Stimulated activated CD8-positive, alpha-beta memory T cell treated with anti-CD3 and anti-CD28 coated beads, Interleukin-4, amount 100 ng/mL, for 48 hours (primary cell): ENCODE measurements at places on chromosomes 6 and 20.
A peak's percentile ranks its signal among the peaks of the same experiment; 100 is the strongest.

- no peak for DNase-seq
Observed at GRCh38 chr20:56634735-56635385, 5.8 kb downstream of the TFAP2C start.

GRCh38 chr20:64053841-64054661 is 4.6 kb upstream of the SOX18 start:
- DNase-seq, result no peak

GRCh38 chr6:47019941-47020340 is 22.2 kb downstream of the ADGRF1 start:
- DNase-seq, result no peak

GRCh38 chr6:91181416-91181815 is 594.5 kb upstream of the MAP3K7 start:
- DNase-seq, result no peak

DNA sequence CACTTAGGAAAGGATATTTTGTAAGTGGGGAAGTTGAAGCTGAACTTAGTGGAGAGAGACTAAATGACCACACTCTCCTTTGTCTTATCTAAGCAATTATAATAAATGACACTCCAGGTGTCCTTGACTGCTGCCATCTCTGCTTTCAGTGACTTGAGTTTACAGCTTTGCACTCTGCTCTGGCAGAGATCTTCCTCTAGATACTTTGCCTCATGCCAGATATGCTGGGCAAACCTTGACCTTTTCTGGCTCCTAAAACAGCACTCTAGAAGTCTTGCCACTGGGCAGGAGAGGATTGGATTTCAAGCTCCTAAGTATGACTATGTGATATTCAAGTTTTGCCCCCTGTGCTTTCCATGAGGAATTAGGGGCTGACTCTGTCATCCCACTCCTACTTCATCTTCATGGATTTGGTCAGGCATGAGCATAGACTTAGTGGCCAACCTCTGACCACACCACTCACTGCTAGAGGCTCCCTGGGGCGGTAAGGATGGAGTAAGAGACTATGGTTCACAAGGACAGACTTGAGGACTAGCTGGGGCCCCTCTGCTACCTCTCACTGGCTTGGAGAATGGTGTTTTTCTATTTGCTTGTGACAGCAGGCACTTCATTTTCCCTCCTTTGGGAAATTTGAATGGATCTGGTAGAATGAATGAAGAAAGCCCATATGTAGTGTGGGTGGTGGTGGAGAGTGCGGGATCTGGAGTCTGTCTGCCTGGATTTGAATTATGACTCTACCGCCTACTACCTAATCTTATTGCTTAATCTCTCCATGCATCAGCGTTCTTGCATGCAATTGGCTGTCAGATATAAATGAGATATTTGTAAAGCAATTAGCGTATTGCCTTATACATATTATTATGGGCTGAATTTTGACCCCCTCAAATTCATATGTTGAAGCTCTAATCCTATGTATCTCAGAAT is 191.4 kb downstream of the REV3L start:
- DNase-seq, result no peak

DNA sequence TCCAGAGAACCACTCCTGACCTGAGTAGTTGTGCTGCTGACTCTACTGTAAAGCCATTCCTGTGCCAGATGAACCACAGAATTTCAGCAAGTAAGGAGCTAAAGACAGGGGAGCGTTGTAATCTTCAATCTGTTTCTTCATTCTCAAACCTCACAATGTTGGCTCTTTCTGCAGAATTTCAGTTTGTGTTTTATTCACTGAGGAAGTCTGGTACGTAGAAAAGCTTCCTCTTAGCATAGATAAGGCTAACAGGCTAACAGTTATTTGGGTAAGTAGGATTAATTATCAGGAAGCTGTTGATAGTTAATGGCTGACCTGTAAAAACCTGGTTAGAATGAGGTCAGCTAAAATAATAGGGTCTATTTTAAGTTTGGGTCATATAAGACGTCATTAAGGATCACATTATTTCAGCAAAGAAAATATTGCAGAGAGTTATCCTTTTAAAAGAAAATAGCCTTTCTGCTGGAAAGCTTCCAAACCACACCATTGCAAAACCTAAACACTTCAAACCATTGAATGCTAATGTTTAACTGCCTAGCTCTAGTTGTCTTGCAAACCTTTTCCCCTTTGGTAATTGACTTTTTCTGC is 14.1 kb upstream of the TENT5A start:
- DNase-seq, result no peak

DNA sequence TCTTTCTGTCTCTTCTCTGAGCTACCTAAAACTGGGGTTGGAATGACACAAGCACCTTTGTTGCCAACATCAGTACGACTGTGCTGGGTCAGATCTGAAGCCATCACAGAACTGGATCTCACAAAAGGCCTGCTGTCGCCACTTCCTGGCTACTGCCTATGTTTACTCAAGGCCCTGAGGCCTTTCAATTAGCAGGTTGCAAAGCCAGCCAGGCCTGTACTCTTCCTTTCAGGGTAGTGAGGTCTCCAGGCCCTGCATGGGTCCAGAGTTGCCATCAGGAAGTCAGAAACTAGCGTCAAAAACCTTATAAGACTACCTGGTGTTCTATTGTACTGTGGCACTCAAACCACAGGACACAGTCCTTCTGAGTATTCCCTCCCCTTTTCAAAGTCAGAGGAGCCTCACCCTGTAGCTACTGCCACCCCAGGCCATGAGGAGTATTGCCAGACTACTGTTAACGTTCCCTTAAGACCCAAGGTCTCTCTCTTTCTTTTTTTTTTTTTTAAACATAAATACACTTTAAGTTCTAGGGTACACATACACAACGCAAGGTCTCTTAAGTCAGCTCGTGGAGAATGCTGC is 937.4 kb upstream of the GJE1 start:
- DNase-seq, result no peak

- DNase-seq, result no peak
Observed at GRCh38 chr6:52661551-52661950, 9.4 kb upstream of the TMEM14A start.

- peak; percentile 49 for DNase-seq
Observed at GRCh38 chr6:130020073-130020906, 1.9 kb downstream of the L3MBTL3 start.

GRCh38 chr6:34055223-34055933 is 90.5 kb downstream of the GRM4 start:
- peak; percentile 82 for DNase-seq

GRCh38 chr20:21570285-21570992 is 56.6 kb upstream of the NKX2-2 start:
- DNase-seq, result no peak

DNA sequence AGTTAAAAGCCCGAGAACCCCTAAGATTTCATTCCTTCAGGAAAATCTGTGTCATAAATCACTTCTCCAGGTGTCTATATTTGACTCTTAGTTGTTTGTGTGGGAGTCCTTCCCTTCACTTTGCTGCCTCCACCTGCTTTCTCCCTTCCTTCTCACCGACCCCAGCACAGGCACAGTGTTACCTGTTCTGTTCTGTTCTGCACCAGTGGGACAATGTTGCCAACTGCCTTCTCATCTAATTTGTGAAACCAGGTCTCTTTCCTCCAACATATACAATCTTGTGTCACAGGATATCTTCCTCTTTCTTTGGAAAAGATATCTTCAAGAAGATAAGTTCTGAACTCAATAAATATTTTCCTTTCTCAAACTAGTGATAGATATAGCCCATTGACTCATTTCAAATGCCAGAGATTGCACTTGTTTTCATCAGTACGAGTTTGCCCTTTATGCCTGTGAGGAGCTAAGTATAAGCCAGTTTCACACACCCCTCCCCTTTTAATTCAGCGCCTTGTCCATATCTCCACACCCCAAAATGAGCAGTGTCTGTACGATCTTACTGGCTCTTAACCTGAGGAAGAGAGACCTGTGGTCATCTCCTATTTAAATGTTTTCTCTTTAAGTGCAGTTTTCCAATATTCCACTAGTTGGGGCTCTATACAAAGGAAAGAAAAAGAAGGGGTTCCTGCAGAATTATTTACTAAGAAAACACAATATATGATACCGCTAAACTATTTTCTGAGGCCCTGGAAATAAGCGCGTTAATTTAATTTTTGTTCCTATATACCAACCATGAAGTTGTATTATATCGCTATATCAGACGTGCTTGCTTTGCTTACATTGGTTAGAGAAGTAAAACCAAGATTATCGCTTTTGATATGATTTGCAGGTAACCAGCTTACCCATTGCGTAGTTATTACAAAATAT is 81.6 kb upstream of the PREP start:
- DNase-seq, result no peak

- no peak for DNase-seq
Observed at GRCh38 chr20:61930776-61931475, 134.8 kb downstream of the TAF4 start.

- DNase-seq, result no peak
Observed at GRCh38 chr6:159126590-159126989, 42.6 kb upstream of the FNDC1 start.

DNA sequence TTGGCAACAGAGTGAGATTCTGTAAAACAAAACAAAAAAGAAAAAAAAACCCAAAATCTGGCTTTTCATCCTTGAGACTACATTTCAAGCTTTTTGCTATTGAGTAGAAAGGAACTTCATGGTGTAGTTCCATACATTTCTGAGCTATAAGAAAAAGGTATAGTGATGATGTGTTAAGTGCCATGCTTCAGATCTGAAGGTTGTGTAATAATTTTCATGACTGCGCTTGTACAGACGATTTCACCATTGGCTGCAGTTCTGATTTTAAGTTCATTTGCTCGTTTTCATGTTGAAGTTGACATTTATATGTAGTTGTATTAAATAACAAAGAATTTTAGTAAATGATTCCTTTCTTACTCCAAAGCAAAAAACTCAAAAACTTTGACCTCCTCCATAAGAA is 247.6 kb downstream of the ARID1B start:
- DNase-seq, result no peak

DNA sequence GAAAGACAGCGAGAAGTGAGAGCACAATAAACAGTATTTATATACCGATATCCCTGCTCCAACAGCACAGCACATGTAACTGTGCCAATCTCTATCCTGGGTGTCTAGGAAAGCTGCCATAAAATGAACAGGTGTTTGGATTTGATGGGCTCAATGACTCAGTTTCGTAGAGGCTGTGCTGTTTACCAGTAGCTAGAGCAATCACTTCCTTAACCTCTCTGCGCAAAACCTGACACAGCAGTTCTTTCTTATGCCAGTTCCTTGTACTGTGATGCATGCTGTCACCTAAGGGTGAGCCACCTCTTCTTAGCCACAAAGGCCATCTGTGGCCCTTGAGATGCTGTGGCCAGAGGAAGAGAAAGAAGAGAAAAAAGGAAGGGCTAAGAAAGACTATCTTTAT is 59.3 kb downstream of the SHPRH start:
- no peak for DNase-seq

- peak; percentile 41 for DNase-seq
Observed at GRCh38 chr20:31484001-31484400, 8.9 kb downstream of the REM1 start.

DNA sequence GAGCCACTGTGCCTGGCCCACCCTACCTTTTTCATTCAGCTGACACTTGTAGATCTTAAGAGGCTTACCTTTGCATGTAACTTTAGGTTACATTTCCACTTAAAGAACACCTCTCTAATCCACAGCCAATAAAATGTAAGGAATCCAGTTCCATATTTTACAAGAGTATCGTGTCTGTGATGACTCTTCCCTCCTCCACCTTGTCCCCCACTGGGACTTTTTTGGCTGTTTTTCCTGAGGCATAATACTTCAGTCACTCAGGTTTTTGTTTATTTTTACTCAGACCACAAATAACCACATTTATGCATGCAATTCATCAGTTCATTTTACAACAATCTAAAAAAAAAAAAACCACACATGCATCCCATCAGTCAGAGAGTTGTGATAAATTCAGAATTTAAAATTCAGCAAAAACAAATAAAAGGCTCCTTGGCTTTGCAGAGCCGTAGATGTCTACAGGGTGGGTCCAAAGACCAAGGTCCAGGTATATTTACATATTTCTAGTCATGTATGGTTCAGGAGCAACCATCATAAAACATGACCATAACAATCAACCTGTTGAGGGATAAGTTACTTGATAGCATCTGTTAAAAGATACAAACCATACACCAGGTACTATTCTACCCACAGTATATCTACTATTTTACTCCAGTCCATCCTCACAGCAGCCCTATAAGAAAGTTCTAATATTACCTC is 9.9 kb downstream of the ATXN1 start:
- DNase-seq, result no peak

DNA sequence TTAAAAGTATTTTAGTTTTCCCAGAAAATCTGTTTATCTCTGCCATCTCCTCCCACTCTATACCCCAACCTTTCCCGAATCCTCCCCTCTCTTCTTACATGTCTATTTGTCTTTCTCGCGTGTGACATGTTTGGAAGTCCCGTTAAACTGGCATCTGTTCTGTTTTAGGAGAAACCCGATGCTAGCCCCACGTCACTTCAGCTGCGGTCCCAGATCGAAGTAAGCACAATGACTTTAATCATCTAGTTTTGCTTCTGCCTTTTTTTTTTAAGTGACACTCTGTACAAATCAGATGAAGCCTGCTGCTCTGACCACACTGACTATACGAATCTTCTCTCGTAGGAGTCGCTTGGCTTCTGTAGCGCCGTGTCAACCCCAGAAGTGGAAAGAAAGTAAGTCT is 97.4 kb downstream of the SASH1 start:
- no peak for DNase-seq

GRCh38 chr6:165200178-165200577 is 109.2 kb downstream of the C6orf118 start:
- DNase-seq, result no peak

GRCh38 chr6:148620579-148621298 is 126.1 kb upstream of the UST start:
- DNase-seq, result no peak

- no peak for DNase-seq
Observed at GRCh38 chr20:5797843-5798462, 47.8 kb downstream of the SHLD1 start.

GRCh38 chr6:144895313-144896278 is 610.5 kb downstream of the UTRN start:
- no peak for DNase-seq

- DNase-seq, result no peak
Observed at GRCh38 chr6:168157272-168158212, 78.5 kb upstream of the FRMD1 start.

- DNase-seq, result no peak
Observed at GRCh38 chr6:91081452-91082067, 494.7 kb upstream of the MAP3K7 start.

DNA sequence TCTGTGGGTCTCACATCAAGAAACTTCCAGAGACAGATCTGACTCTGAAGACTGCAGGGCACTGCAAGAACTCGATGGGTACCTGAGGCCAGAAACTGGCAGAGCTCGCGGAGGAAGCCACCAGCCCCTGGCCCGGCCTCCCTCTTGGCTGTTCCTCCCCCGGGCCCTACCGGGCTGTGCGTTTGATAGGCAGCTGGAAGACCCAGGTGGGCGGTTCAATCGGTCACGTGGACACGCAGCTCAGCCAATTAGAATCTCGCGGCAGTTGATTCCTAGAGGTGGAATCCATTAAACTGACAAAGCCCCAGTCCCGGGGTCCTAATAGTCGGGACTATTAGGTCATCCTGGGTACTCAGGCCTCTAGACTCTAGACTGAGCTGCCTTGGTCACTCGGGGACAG is 154.2 kb upstream of the PROKR2 start:
- DNase-seq, result no peak
